SHP77 treated with DMSO at 0.1 percent for 48 hours (cell line): ENCODE measurements at places on chromosomes 5 and 9.

- DNase-seq, result peak; percentile 51
These were observed 34.4 kb upstream of the MRPS30 start for GRCh38 chr5:44774279-44774880.

DNA sequence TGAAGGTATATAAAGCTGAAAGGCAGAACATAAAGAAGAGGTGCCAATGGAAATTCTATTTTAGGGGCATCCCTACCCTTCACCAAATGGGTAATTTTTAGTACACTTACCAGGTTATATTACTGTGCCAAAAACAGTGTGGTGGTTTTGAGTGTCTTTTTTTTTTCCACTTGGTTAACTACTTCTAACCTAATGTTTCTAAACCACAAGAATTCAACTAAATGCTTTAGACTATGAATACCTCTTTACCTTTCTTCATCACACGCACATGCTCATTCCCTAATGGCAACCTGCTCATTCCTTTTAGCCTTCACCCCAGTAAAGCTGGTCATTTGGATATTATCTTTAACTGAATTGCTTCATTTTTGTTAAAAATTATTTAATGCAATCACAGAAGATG lies 215.6 kb downstream of the PIK3R1 start:
- DNase-seq, result no peak

- no peak for DNase-seq
These were observed 41.8 kb downstream of the CAVIN4 start for GRCh38 chr9:100619665-100620064.

GRCh38 chr5:100691548-100691947 lies 156.4 kb downstream of the FAM174A start:
- no peak for DNase-seq

DNA sequence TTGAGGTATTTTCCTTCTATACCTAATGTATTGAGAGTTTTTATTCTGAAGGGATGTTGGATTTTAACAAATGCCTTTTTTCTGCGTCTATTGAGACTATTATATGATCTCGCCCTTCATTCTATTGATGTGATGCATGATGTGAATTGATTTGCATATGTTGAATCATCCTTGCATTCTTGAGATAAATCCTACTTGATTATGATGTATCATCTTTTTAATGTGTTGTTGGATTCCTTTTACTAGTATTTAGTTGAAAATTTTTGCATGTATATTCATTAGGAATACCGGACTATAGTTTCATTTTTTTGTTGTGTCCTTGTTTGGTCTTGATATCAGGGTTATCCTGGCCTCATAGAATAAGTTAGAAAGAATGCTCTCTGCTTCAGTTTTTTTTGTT lies 169.7 kb downstream of the NPR3 start:
- DNase-seq, result no peak

DNA sequence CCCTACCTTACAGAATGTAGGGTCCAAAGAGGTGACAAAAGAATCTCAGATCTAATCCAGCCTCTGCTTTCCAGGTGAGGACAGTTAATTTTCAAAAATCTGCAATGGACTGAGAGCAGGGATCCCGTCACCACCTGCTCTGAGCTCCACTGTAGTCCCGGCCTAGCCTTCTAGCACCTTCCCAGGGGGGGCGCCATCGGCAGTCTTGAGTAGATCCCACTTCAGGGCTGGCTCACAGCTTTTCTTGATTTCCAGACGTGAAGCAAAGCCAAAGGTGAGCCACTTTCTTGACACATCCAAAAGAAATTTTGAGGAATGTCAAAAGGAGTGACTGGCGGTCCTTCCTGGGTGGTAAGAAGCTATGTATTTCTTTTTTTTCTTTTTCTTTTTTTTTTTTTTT lies 114.1 kb downstream of the SYK start:
- DNase-seq, result peak; percentile 19

GRCh38 chr9:134314950-134315715 lies 11.1 kb upstream of the RXRA start:
- no peak for DNase-seq

- DNase-seq, result no peak
These were observed 730.6 kb upstream of the ZNF608 start for GRCh38 chr5:125476901-125477585.

DNA sequence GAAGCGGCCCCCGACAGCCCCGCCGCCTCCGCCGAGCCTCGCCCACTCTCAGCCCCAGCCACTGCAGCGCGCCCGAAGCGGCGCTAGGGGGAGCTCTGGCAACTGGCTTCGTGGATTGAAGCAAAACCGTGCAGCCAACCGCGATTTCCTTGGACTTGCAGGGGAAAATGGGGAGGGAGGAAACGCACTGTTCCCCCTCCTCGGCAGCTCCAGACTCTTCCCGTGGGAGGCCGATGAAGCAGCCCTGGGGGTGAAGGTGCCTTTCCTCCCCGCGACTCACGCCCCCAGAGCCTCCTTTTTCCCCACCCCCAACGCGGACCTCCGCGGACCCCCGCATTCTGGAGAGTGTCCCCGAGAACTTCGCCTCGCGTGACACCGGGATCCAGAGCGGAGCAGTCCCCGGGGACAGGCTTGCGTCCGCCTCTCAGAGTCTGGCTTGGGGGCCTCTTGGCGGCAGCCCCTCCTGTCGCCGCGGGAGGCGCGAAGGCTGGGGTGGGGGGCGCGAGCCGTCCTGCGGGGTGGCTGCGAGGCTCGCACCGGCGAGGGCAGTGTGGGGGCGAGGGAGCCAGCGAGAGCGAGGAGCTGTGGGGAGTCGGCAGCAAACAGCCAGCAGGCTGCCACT lies 3.8 kb downstream of the IER5L start:
- peak; percentile 44 for DNase-seq
